Stimulated activated CD4-positive, alpha-beta T cell treated with anti-CD3 and anti-CD28 coated beads, Interleukin-1b, Interleukin-23, amount 100 ng/mL, for 24 hours (primary cell): ENCODE measurements at places on chromosomes 5 and 9.

DNA sequence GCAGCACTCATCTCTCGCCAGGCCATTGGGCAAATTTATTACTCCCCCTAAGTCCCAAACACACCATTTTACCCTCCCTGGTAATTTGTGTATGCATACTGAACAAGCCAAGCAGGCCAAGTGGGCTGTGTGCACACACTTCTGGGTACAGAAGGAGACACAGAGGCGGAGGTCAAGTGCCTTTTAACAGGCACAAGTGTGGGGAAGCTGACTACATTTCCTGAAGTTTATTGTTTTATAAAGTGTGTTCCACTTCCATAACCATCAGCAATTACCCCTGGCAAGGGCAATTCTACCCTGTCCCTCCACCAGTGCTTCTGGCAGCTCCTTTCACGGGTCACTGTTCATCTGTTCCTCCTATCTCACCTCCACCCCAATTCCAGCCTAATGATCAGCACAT is 93.9 kb downstream of the SETX start:
- no peak for DNase-seq

- DNase-seq, result no peak
Observed at GRCh38 chr9:128913048-128913900, 7.5 kb upstream of the PHYHD1 start.

DNA sequence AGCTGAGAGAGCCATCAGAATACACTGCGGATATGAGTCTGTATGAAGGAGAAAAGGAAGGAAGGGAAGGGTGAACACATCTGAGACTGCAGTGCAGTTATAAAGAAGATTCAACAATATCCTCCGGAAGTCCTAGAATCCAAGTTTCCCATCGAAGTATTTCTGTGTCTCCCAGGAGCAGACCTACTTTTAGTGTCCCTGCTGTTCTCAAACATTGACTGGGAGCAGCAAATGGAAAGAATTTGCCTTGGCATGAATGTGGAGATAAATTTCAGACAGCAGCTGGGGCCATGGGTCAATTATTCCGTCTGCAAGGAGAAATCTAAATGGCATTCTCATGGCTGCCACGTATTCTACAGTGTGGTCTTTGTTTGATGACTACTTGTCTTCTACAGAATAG is 478.1 kb upstream of the SMC2 start:
- DNase-seq, result no peak

DNA sequence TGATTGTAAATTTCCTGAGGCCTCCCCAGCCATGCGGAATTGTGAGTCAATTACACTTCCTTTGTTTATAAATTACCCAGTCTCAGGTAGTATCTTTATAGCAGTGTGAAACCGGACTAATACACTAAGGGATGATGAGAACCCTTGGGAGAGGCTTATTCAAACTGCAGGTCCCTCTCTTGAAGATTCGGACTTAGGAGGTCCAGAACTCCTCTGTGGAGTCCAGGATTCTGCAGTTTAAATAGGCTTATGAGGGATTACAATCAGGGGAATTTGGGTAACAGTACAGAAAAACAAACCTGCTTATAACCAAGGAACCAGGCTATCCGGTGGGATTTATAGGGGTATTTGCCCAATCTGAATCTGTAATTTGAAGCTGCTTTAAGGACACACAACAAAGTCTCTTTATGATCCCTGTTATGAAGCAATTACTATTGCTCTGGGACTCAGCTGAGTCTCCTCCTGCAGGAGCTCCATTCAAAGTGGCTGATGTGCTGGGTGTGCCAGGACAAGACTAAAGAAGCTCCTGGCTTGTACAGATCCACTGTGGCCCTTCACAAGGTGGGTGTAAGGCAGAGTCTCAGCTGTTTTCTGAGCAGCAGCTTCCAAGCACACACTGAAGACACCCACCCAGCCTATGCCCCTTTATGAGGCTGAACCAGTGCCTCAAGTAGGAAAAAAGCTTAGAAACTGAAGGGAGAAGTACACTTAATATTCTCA is 41.8 kb upstream of the LHFPL2 start:
- DNase-seq, result no peak

DNA sequence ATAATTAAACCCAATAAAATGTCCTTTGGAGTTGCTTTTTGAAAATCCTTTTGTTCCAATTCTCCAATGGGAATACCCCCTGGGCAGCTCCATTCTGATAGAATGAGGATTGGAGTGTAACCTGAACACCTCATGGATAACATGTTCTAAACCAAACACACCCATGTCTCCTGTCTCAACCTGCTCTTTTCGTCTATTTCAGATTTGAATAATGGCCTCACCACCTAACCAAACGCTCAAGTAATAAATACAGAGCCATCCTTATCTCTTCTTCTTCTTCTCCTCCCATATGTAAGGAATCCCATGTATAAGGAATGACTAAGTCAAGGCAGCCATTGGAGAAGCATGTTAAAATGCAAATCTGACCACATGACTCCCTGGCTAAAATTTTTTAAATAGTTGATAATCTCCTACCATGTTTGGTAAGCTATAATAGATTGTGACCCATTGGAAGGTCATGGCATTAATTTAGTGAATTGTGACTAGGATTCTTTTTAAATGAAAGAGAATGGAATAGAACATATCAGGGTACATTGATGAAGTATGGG is 26.0 kb downstream of the ELL2 start:
- no peak for DNase-seq

DNA sequence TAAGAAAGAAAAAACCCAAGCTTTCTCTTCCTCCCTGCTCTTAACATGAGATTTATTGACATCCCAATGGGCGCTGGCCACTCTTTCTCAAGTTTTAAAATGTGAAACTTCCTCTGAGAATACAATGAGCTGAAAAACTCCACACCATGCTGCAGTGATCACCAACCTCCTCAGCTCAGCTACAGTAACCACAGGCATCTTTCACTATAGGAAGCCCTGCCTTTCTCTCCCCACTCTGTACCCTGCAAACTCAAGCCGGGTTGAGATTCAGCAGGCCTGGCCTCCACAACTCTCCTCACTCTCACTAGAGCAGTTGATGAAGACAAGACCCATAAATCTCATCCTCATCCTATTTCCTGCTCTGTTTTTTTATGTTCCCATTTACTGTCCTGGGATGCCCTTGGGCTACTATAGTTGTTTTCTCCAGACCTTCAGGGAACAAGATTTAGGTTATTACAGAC is 48.3 kb downstream of the SH3TC2 start:
- no peak for DNase-seq

DNA sequence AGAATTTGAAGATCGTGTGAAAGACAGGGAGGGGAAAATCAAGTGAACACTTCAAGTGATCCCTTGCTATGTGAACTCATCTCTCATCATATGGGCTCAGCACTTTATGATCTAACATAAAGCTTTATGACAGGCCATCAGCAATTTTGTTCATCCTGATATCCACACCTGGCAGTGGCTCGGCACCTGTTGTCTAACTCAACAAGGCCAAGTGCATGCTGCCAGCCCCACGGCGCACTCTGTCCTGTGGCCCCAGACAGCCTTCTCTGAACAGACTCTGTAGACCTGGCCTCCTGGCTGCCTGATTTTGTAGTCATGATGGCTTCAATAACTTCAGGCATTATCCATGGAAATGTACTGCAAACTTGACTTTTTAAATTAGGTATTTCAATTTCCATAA is 106.3 kb downstream of the MEF2C start:
- DNase-seq, result no peak

- DNase-seq, result no peak
Observed at GRCh38 chr5:144237851-144238250, 67.2 kb downstream of the KCTD16 start.

GRCh38 chr5:39501397-39501796 is 76.6 kb upstream of the DAB2 start:
- no peak for DNase-seq

DNA sequence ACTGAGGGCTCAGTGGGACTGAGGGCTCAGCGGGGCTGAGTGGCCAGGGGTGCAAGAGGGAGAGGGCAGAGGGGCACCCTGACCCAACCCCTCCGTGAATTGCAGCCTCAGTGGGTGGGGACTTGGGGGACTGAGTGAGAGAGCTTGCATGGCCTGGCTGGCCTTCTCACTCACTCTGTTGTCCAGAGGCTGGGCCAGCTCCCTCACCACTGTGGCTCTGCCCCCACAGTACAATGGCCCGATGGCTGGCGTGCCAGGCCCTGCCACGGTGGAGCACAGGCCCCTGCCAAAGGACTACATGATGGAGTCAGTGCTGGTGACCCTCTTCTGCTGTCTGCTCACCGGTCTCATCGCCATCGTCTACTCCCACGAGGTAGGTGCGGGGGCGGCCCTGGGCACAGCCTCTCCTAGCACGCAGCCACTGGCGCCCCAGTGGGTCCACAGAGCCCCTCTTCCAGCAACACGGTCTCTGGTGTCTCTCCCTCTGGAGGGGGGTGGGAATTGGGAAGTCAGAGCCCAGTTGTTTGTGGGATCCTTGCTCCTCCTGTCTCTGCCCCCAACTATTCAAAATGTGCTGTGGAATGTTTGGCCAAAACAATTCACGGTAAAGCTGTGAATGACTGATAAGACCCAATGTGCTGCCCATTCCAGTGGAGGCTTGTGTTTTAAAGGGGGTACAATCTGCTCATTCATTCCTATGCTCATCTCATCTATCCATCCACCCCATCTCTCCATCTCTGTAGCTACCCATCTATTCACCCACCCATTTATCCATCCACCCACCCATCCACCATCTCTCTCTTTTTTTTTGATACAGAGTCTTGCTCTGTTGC is 10.7 kb downstream of the PRRT1B start:
- no peak for DNase-seq

GRCh38 chr5:95029569-95030366 is 255.1 kb downstream of the MCTP1 start:
- no peak for DNase-seq

- no peak for DNase-seq
Observed at GRCh38 chr9:35937227-35937626, 20.7 kb downstream of the OR2S2 start.

DNA sequence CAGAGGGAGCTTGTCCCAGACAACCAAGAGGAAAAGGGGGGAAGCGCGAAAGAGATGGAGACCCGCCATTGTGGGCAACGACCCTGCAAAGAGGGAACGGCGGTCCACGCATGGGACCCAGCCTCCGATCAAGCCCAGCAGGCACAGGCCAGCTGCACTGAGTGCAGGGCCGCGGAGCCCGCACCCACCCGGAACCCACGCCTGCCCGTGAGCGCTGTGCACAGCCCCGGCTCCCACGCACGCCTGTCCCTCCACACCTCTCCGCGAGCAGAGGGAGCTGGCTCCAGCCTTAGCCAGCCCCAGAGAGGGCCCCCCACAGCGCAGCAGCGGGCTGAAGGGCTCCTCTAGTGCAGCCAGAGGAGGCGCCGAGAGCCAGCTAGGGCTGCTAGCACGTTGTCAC is 416.5 kb downstream of the DMRTA1 start:
- no peak for DNase-seq

DNA sequence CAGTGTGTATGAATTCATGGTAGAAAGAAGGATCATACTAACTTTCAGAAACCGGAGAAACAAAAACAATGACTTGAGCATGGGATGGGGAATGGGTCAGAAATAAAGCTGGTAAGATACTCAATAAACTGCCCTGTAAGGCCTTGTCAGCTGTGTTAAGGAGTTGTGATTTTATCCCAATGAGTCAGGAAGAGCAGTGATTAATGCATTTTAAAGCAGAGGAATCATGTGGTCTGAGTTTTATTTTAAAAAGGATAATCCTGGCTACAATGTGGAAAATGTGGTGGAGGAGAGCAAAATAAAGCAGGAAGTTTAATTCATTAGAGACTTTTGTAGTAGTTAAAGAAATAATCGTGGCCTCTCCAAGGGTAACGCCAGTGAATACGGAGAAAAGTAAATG is 28.7 kb downstream of the DHX29 start:
- no peak for DNase-seq

DNA sequence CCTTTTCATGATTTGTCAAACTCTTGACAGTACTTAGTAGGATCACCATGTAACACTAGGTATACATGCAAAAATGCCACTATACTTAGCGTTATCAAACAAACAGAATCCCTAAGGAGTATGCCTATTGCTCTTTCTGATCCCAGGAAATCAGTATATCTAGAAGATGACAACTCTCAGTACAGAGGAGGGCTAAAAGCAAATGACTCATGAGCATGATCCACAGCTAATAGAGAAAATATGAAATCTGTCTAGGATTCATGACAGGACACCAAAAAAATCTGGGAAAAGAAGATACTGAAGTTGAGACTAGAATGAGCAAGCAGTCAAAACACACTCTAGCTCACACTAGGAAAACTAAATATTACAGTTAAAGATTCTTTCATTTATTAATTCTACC is 89.2 kb downstream of the RAPGEF6 start:
- DNase-seq, result no peak

DNA sequence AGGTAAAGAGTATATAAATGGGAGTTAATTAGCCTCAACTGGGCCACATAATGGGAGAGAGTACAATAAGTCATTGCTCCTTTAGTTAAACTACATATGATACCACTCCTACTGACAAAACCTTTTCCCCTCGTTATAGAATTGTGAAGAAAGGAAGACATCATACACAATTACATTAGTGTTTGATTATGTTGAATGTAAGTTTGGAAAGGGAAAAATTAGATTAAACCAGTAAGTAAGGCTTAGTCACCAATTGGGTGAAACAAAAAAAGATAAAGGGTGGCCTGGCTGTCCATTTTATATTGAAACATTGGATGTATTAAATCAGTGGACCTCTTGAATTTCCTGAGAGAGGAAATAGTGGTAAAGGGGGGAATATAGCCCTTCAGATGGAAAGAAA is 464.3 kb upstream of the PAPPA start:
- no peak for DNase-seq

DNA sequence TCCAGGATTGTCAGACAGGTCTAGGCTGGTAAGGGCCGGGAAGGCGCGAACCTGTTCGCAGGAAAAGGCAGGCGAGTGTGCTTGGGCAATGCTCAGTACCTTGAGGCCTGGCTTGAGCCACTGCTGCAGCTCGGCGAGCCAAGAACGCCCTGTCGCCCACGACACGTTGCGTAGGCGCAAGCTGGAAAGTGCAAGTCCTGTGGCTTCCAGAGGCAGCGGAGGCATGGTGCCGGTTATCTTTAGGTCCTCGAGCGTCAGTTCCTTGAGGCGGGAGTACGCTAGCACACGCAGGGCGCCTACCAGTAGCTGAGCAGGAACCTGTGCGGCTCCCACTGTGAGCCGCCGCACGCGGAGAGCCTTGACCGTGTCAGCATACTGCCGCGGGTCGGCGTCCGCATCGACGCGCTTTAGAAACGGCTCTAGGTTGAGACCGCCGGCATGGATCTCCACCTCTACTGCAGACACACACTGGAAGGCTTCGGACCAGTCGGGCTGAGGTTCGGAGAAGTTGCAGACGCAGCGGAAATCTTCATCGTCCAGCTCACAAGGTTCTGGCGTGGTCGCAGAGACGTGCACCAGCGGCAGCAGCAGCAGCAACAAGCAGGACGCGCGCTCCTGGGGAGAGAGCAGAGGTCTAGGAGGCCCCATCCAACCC is 482 bp downstream of the CD14 start:
- DNase-seq, result peak; percentile 24

- no peak for DNase-seq
Observed at GRCh38 chr9:77826621-77827020, 178.5 kb upstream of the GNA14 start.

DNA sequence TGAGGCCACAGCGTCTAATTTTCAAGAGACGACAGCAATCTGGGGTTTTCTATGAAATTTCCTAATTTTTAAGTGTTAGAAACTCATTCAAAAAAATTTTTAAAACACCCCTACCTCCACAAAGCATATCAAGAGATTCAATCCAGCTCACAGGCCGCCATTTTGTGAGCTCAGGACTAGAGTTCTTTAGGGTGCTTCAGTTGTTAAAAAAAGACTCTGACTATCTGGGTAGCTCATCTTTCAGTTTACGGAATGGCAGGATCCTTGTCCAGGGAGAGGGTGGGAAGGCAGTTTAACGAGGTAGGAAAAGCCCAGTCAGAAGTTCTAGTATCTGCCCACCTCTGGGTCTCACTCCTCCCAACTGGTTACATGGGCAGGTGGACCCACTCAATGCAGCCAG is 43.1 kb downstream of the CAMK2A start:
- DNase-seq, result no peak
